ENCODE measurements at places on chromosomes 3 and 15. TPM values are rescaled to one million over a fixed set of nuclear protein-coding genes. Genes with fewer than 3 reads are reported as not detected.

Gene MAGEL2
- total RNA-seq = 0.08 TPM

Gene MRPL47
- total RNA-seq = 23.6 TPM

Gene CELF6
- total RNA-seq = not detected

Gene PLIN1
- total RNA-seq = 0.32 TPM

Gene GPR176
- total RNA-seq = 0.40 TPM

Gene SCN5A
- not detected for total RNA-seq

Gene ITIH1
- 0.12 TPM for total RNA-seq

Gene SLC28A2
- not detected for total RNA-seq

Gene LTF
- total RNA-seq = 108 TPM

Gene HRH1
- 4.2 TPM for total RNA-seq

Data from esophagus mucosa (tissue), 1 donor.